ENCODE measurements at places on chromosomes 1 and 21.

DNA sequence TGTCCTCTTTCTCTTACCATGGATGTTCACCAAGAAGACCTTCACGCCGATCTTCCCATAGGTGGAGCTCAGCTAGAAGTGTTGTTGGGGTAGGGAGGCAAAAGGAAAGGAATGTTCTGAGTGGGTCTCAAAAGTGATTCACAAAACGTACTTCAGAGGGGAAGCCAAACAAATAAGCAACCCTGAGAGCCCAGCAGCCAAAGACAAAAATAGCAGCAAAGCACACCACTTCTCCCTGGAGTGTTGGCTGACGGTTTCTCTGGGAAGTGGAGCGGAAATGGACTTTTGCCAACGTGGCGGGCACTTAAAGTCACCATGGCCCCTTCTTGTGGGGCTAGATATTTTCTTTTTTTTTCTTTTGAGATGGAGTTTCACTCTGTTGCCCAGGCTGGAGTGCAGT is 23.1 kb downstream of the SLC26A9 start:
- DNase-seq, result no peak

DNA sequence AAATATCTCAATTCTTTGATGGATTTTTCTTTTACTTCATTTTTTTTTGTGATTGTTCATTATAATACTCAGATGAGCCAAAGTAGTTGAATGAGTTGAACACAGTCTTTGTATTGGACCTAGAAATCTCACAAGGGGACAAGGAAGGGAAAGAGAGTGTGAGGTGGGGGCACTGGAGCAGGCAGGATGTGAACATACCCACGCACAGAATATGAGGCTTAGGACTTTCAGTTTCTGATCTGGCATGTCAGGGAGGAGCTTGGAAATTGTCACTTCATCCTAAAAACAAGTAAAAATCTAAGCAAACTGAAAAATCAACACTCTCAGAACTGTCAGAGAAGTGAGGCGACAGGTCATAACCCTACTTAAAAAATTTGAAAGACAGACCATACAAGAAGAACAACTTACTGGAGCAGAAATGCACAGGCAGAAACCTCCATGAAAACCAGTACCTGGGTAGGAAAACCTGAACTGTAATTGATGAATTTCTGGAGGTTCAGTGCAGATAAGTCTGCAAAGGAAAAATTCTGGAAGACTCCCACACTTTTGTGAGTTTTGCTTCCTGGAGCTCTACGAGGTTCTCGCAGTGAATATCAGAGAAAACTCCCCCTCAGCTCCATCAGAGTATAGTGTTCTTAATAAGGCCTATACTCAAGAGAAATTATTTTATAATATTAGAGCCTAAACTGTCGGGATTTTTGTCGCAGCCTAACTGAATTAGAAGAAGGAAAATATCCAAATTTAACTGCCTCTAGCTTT is 3.6 kb upstream of the PTGS2 start:
- no peak for DNase-seq

DNA sequence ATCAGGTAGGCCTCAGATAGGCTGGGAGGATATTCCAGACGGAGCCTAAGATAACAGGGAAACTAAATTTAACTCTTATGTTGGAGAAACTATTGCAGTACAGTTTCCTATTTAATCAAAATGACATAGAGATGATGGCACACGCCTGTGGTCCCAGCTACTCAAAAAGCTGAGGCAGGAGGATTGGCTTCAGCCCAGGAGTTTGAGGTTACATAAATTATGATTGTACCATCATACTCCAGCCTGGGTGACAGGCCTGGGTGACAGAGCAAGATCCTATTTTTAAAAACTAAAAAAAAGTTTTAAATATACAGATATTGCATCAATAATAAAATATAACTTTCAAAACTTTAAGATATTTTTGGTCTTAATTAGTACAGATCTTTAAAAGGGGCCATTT is 25.2 kb upstream of the TAL1 start:
- DNase-seq, result no peak

- DNase-seq, result no peak
These were observed 44.7 kb downstream of the CAPN2 start for GRCh38 chr1:223756806-223757700.

- no peak for DNase-seq
These were observed at the start of gene CCDC27 for GRCh38 chr1:3752400-3752945. Gene CCDC27, plus strand, starts transcription at chr1:3752450. Its CDS starts 32 bp downstream, at chr1:3752482.

GRCh38 chr21:38938343-38938742 is 132.6 kb downstream of the ETS2 start:
- DNase-seq, result no peak

GRCh38 chr1:156676114-156676819 is 940 bp downstream of the NES start:
- DNase-seq, result no peak

DNA sequence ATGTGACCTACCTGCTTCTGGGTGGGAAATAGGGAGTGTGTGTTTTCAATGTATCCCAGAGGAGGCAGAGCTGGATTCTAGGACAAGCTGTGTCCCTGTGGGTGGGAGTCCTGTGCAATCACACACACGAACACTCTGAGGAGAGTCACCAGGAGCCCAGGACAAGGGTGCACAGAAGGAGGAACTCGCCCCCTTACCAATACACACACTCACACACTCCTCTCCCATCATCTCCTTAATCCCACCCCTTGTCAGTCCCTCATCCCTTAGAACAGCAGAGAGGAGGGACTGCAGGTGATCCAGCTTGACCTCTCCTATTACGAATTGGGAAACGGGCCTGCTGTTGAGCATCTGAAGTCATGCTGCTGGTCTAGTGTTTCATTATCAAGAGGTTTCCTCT is 8.5 kb upstream of the MYBPHL start:
- no peak for DNase-seq

Data from activated naive CD4-positive, alpha-beta T cell treated with anti-CD3 and anti-CD28 coated beads, Interleukin-2, amount 50 U/mL, for 16 hours (primary cell).